ENCODE measurements at places on chromosomes 6 and 20. TPM values are rescaled to one million over a fixed set of nuclear protein-coding genes. Genes with fewer than 3 reads are reported as not detected.

The ZNF165 gene
- 0.62 TPM for total RNA-seq

The CYP39A1 gene
- 2.3 TPM for total RNA-seq

The RNF39 gene
- total RNA-seq, result not detected

The MTRF1L gene
- 16.8 TPM for total RNA-seq

The SIRT5 gene
- 23.2 TPM for total RNA-seq

The ERMARD gene
- total RNA-seq, result 25.3 TPM

The NT5E gene
- total RNA-seq, result 4.7 TPM

The RARS2 gene
- 40.4 TPM for total RNA-seq

The F13A1 gene
- total RNA-seq, result 8.4 TPM

The PAX1 gene
- under 0.01 TPM for total RNA-seq

The ZNF76 gene
- total RNA-seq, result 11.1 TPM

The SLC17A2 gene
- not detected for total RNA-seq

The SAMD5 gene
- 17.6 TPM for total RNA-seq

The GATA5 gene
- 0.16 TPM for total RNA-seq

The HLA-DMA gene
- 0.94 TPM for total RNA-seq

The NR2E1 gene
- total RNA-seq, result 9.8 TPM

The MAP1LC3A gene
- total RNA-seq, result 30.7 TPM

The SMLR1 gene
- not detected for total RNA-seq

The OARD1 gene
- total RNA-seq, result 15.8 TPM

The ULBP2 gene
- total RNA-seq, result 5.3 TPM

The ZNF341 gene
- 2.7 TPM for total RNA-seq

The GABRR2 gene
- 0.16 TPM for total RNA-seq

The SAMD10 gene
- total RNA-seq, result 6.4 TPM

The CPXM1 gene
- 7.8 TPM for total RNA-seq
